ENCODE measurements at places on chromosomes 12 and 14.

- DNase-seq: no peak
These were observed 25.3 kb downstream of the TMEM117 start for GRCh38 chr12:43861015-43861839.

DNA sequence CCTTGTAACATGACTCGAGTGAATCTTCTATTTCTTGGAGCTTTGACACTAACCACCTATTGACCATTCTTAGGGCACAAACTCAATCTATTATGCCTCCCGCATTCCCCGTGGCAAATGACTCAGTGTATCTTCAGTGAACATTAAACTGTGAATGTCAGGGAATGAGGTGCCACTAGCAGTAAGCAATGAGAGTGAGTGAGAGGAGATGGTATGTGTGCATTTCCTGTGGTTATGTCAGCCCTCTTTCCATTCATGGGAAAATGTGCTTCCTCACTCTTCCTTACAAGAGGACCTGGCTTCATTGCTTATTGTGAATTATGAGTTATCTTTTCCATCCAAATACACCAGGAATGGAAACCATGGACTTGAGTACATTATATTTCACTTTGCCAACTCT, 229.2 kb downstream of the EMP1 start:
- DNase-seq: no peak

DNA sequence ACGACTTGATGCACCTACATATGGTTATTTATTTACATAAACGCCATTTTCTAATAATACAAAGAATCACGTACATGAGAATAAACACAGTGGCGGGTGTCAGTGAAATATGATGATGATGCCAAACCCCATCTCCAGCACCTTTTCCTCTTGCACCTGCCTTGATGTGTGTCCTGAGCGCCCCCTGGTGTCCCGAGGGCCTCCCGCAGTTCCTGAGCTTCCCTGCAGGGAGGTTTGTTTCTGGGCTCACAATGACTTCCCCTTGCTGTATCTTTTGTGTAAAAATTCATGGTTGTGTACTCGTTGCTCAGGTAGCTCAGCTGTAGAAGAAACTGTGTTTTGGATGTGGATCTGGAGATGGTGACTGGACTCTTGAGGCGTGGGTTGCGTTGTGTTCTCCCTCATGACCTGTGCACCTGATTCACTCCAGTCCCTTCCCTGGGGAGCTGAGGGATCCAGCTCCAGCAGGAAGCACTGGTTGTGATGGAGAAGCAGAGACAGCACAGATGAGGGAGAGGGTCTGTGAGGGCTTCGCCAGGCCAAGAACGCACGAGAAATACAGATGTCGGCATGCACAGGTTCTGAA, 1037.8 kb downstream of the TMEM121 start:
- DNase-seq: peak; percentile 79

DNA sequence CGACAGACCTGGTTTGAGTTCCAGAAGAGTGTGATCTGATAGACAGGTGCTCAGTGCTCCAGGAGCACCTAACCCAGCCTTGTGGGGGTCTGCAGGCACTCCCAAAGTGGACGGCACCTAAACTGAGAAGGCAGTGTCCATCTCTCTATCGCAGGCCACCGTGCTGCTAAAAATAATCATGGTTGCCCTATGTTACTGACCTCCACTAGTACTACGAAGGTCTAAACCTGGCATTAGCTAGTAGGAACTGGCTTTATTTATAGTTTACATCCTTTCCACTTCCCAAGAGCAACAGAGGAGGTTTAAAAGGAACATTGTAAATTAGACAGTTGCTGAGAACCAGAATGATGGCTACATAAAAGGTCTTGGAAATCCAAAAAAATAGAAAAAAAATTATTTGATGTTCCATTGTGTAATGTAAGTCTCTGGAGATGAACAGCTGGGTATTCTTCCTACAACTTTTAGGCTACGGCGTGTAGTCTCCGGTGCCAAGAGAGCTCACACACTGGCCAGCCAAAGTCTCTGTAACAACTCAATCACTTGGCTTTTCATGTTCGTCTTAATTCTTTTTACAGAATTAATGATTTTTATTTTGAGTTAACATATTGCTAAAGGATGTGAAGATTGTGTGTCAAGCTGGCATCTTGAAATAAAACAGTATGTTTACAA, 27.3 kb downstream of the PPFIBP1 start:
- DNase-seq: no peak

GRCh38 chr14:47040550-47040949, 389.0 kb upstream of the RPL10L start:
- no peak for DNase-seq

GRCh38 chr14:64938972-64939816, 3.4 kb downstream of the GPX2 start:
- no peak for DNase-seq

- DNase-seq: no peak
These were observed 78.1 kb upstream of the NOS1 start for GRCh38 chr12:117439531-117440001.

DNA sequence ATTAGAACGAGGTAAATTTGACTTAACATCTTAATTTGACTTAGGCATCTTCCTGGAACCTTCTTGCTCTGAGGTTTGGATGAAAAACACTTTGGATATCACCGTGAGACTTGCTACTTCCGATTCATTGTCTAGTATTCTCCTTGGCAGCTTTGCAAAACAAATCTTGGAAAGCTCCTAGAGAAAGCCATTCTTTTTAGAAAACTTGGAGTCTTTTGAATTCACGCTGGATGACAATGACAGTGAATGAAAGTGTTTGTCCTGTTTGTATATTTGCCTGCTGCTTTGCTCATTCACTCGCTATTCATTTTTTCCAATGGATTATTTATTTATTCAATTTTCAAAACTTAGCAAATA, 222.1 kb upstream of the HMGA2 start:
- no peak for DNase-seq

DNA sequence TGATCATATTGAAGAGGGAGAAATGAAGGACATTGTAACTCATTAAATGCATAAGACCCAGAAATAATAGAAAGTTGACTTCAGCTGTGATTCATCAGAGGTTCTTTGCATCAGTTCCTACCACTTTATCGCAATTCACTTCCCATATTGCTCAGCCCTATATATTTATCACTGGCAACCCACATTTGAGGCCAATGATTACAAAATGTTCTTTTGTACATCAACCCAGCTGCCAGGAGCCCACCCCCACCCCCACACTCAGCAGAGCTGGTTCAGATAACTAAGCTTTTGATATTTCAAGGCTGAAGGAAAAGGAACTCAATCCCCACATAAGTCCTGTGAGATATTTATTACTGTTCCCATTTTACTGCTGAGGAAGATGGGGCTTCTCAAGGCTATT, 51.2 kb upstream of the TMPO start:
- peak; percentile 62 for DNase-seq

GRCh38 chr12:95700316-95700785, 90.2 kb downstream of the NTN4 start:
- peak; percentile 60 for DNase-seq

DNA sequence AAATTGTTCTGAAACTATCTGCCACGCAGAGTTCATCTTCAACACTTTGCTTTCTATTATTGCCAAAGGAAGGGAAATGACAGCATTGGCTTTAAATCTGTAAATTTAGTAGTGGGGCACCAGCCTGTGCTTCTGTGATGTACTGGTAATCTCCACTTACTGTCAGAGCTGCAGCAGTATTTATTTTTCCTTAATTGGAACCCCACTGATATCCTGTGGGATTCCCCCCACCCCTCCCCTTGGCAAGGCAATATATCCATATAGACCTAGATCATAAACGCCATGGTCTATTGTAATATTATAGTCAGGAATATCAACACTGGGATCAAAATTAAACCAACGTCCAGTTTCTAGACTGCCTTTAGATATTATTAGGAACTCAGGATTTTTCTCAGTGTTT, 96.7 kb downstream of the RMST start:
- DNase-seq: no peak

GRCh38 chr12:29132316-29132715, 16.8 kb upstream of the FAR2 start:
- no peak for DNase-seq

DNA sequence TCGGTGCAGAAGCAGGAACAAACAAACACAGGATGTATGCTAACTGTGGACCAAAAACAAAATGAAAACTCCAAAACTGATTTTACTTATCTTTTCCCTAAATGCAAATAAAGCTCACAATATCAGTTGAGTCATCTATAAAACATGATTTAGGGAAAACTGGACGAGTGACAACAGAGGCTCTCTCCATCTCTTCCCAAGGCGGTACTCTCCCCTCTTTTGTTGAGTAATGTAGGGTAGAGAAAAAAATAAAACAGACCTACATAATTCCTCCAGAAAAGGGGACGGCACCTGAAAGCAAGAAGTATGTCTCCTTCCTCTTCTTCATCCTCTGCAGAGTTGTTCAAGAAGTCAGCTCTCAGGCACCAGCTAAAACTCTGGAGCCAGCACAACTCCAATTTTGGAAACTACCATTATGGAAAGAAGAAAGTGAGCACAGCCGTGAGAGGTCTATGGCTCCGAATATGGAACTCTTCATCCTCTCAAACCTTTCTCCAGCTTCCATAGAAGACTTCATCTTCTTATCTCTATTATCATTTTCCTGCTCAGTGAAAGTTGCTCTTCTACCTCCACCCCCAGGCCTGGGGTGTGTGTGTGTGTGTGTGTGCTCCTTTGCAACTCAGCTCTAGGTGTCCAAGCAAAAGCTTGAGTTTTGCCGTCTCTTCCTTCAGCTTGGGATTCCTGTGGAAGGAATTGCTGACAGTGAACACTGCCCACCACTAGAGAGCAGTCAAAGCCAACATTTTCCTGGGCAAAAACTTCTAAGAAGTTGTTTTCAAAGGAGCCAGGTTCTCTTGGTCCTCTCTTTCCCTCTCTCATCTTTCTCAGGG, 155.4 kb downstream of the DIO2 start:
- peak; percentile 8 for DNase-seq

DNA sequence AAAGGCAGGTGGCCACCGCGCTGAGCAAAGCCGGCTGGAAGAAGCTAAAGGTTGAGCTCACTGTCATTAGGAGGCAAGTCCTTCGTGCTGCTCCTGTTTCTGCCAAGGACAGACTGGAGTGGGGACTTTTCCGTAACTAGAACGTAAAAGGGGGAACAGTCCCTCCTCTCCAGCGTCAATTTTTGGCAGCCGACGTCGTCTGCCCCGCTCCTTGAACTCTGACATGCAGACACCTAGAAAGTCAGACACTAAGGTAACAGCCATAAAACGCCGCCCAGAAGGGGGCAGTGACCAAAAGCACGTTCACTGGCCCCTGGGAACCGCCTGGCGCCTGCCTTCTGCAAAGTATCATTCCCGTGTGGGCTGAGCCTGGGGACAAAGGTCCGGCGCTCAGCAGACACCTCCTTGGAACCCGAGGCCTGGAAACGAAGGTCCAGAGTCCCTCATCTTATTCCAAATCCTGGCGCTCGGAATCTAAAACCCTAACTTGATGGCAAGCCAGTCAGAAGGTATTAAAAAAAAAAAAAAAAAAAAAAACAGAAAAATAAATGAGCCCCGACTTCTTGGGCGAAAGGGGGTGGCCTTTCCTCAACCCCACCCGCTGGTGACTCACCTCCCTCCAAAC, 1.1 kb upstream of the LRP1 start:
- DNase-seq: peak; percentile 26
